ENCODE measurements at places on chromosomes 5 and 9.

- no peak overlapping the region for H3K27ac ChIP-seq
- DNase-seq = no peak
Observed at GRCh38 chr5:126589536-126590297, 5.3 kb downstream of the ALDH7A1 start.

DNA sequence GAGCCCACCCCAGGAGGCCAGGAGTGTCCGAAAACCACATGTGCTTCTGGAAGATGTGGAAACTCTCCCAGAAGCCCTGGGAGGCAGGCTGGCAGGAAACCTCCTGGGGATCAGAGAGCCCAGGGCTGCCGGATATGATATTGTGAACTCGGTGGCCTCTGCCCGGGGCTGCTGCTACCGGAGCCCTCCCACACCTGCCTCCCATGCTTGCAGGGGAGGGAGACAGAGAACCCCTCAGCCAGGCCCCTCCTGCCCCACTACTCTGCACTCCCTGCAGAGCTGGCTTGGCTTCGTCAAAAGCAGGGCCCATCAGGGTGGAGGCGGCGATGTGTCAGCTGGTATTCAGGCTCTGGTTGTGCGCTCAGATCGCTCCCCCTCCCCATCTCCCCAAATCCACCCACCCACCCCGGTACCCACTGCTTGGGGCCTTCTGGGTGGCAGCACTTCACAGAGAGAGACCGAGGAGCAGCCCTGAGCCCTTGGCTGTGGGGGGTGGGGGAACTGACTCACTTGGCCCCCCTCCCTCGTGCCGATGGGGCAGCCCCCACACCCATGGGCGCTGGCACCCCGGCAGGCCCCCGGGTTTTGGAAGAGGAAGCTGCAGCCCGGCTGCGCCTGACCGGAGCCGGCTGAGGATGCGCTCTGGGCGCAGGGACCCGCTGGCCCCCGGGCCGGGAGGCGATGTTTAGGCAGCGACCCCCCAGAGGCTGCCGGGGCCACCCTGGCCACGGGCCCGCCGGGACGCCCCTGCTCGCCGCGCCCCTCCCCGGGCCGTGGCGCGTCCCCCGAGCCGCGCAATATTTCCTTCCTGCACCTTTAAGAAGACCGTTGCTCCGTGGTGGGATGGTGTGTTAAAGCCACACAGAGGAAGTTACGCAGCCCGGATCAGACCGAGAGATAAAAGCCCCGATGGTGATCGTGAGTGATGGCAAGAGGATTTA lies 786 bp upstream of the NTNG2 start:
- H3K36me3 ChIP-seq = peaks cover 4% of the 10 kb centered on the region
- H3K27ac ChIP-seq = peak overlapping the region; percentile 97
- DNase-seq = peak; percentile 79
- H3K27me3 ChIP-seq = peaks cover 27% of the 10 kb centered on the region
- H3K4me3 ChIP-seq = peak overlapping the region; percentile 94

DNA sequence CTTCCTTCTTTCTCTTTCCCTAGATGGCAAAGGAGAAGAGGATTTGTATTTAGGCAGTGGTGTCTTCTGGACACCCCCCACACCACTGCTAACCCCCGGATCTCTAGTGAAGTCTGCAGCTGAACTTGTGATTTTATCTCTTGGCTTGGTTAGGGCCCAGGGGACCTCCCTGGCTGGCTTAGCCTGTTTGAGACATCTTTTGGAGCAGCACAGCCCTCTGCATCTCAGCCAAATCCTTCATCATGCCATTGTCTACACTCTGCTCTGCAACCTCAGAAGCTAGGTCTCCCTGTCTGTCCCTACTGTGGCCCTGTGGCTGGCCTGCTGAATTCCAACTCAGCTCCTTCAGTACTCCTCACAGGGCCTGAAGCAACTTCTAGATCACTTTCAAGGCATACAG lies 81.7 kb downstream of the MUSK start:
- no peaks in the 10 kb centered on the region for H3K4me1 ChIP-seq
- no peak overlapping the region for H3K27ac ChIP-seq
- H3K36me3 ChIP-seq = no peaks in the 10 kb centered on the region
- H3K4me3 ChIP-seq = no peak overlapping the region
- no peaks in the 10 kb centered on the region for H3K27me3 ChIP-seq

GRCh38 chr5:148793261-148793660 lies 33.1 kb upstream of the ADRB2 start:
- no peak overlapping the region for H3K4me3 ChIP-seq
- H3K27ac ChIP-seq = no peak overlapping the region
- peaks cover 1% of the 10 kb centered on the region for H3K27me3 ChIP-seq
- no peaks in the 10 kb centered on the region for H3K4me1 ChIP-seq
- no peak for DNase-seq

DNA sequence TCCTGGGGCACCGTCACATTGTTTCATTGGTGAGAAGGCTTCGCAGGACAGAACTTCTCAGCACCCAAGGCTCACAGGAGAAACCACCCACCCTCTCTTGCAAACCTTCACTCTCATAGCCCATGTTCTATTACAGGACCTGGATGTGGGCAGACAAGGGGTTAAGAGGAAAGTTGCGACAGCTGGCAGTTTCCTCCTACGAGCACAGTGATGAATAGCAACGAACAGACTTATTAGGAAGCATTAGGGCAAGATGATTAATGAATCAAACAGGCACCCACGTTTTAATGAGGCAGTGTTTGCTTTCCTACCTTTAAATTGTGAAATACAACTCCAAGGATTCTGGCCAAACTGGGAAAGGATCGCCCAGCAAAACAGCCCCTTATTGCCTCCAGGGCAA lies 339.3 kb downstream of the DRD1 start:
- H3K4me3 ChIP-seq = no peak overlapping the region
- H3K4me1 ChIP-seq = no peaks in the 10 kb centered on the region
- peaks cover 2% of the 10 kb centered on the region for H3K27me3 ChIP-seq
- no peak for DNase-seq

DNA sequence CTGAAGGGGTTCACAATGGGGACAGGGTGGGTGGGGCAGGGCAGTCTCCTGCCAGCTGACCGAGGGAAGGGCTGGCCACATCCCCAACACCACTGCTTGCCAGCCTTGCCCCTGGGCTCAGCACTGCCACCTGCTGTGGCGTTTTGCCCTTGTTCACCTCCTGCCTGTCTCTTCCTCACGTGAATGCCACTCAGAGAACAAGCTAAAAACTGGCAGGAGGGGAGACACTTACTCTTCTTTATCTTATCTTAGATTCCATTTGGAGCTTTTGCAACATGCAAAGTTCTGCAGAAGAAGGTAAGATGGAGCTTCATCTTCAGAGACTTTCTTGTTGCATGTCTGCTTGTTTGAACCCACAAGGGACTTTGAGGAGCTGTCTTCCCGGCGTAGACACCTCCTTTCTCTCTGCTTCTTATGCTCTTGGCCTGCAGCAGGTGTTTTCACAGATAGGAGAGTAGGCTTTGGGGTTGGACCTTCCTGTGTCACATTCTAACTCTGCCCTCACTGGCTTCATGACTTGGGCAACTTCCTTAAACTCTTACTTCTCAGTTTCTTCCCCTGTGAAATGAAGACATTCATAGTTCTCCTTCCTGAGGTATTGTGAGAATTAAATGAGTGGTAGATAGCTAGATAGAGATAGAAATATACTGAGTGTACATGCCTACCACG lies 4.1 kb downstream of the LRSAM1 start:
- peak overlapping the region; percentile 34 for H3K27ac ChIP-seq
- peaks cover 12% of the 10 kb centered on the region for H3K36me3 ChIP-seq
- peaks cover 10% of the 10 kb centered on the region for H3K27me3 ChIP-seq
- no peak for DNase-seq
- H3K4me3 ChIP-seq = no peak overlapping the region

- no peaks in the 10 kb centered on the region for H3K36me3 ChIP-seq
- no peak overlapping the region for H3K4me3 ChIP-seq
- H3K27ac ChIP-seq = no peak overlapping the region
- no peaks in the 10 kb centered on the region for H3K4me1 ChIP-seq
Observed at GRCh38 chr9:126108240-126108639, 218.4 kb upstream of the MVB12B start.

- peaks cover 5% of the 10 kb centered on the region for H3K27me3 ChIP-seq
- DNase-seq = peak; percentile 55
- peaks cover 40% of the 10 kb centered on the region for H3K4me1 ChIP-seq
- peak overlapping the region; percentile 58 for H3K4me3 ChIP-seq
- H3K27ac ChIP-seq = peak overlapping the region; percentile 88
- no peaks in the 10 kb centered on the region for H3K36me3 ChIP-seq
Observed at GRCh38 chr9:107174441-107174840, 108.6 kb upstream of the RAD23B start.

- no peak overlapping the region for H3K4me3 ChIP-seq
- H3K27me3 ChIP-seq = no peaks in the 10 kb centered on the region
- no peak overlapping the region for H3K27ac ChIP-seq
- H3K4me1 ChIP-seq = no peaks in the 10 kb centered on the region
- no peak for DNase-seq
Observed at GRCh38 chr9:95264954-95265615, 52.4 kb downstream of the FANCC start.

DNA sequence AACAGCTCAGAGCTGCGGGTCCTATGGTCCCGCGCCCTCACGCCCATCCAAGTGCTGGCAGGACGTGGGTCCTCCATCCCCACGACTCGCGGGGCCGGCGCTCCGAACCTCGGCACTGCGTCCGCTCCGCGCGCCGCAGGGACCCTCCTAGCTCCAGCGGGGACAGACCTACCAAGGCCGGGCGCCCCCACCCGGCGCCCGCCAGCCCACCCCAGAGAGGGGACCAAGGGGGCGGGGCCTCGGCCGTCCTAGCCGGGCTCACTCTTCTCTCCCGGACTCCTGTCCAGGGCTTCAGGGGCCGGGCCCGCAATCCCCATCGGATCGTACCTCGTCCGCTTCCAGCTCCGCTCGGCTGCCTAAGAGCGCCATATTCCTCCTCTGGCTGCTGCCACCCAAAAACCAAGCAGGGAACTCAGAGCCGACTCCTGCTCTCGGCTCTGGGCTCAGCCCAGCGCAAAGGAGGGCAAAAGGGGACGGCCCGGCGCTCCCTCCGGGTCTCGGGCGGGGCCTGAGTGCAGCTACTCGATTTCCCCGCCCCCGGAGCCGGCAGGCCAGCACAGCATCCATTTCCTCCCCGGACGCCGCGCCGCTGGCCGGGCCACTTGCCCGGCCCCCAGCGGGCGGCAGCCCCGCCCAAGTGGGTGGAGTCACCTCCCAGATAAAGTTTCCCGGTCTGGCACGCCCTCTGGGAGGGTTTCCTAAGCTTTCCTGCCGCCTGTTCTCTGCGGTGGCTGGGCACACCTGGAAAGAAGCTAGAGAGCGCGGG lies at the start of gene TTC39B:
Gene TTC39B, minus strand, starts transcription at position 460 of the 766 bp plus-strand sequence. Its CDS starts 91 bp downstream, at position 369.
- H3K27me3 ChIP-seq = no peaks in the 10 kb centered on the region
- H3K4me1 ChIP-seq = peaks cover 51% of the 10 kb centered on the region
- H3K4me3 ChIP-seq = peak within 1 kb of the TSS; percentile 99
- peak within 1 kb of the TSS; percentile 94 for H3K27ac ChIP-seq

GRCh38 chr5:134563962-134564361 lies 38.5 kb downstream of the JADE2 start:
- no peak for DNase-seq
- peaks cover 4% of the 10 kb centered on the region for H3K27me3 ChIP-seq
- peaks cover 34% of the 10 kb centered on the region for H3K36me3 ChIP-seq
- H3K4me1 ChIP-seq = peaks cover 21% of the 10 kb centered on the region
- no peak overlapping the region for H3K27ac ChIP-seq

GRCh38 chr9:37324261-37324683 lies 98.2 kb upstream of the GRHPR start:
- no peak overlapping the region for H3K4me3 ChIP-seq
- no peaks in the 10 kb centered on the region for H3K27me3 ChIP-seq
- peaks cover 14% of the 10 kb centered on the region for H3K4me1 ChIP-seq
- no peak overlapping the region for H3K27ac ChIP-seq

- no peak overlapping the region for H3K4me3 ChIP-seq
- H3K4me1 ChIP-seq = peaks cover 47% of the 10 kb centered on the region
- no peaks in the 10 kb centered on the region for H3K27me3 ChIP-seq
- H3K27ac ChIP-seq = peak overlapping the region; percentile 18
- no peaks in the 10 kb centered on the region for H3K36me3 ChIP-seq
Observed at GRCh38 chr9:85872463-85872862, 68.5 kb upstream of the NAA35 start.

DNA sequence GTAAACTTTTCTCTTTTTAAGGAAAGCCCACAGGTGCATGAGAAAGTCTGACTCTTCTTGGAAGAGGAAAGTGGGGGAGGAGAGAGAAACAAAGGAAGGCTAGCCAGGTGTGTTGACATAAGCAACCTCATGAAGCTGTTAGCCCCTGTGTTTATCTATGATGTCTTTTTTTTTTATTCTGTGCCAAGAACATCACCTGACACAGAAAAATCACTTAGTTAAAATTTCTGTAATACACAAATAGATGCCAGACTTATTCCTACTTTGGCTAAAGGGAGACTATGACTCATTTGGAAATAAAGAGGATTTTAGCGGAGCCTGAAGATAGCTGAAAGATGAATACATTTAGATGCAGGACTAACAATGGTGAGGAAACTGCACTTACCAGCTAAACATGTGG lies 58.3 kb downstream of the BAAT start:
- no peaks in the 10 kb centered on the region for H3K36me3 ChIP-seq
- H3K4me1 ChIP-seq = no peaks in the 10 kb centered on the region
- H3K27ac ChIP-seq = no peak overlapping the region
- H3K27me3 ChIP-seq = no peaks in the 10 kb centered on the region
- H3K4me3 ChIP-seq = no peak overlapping the region

DNA sequence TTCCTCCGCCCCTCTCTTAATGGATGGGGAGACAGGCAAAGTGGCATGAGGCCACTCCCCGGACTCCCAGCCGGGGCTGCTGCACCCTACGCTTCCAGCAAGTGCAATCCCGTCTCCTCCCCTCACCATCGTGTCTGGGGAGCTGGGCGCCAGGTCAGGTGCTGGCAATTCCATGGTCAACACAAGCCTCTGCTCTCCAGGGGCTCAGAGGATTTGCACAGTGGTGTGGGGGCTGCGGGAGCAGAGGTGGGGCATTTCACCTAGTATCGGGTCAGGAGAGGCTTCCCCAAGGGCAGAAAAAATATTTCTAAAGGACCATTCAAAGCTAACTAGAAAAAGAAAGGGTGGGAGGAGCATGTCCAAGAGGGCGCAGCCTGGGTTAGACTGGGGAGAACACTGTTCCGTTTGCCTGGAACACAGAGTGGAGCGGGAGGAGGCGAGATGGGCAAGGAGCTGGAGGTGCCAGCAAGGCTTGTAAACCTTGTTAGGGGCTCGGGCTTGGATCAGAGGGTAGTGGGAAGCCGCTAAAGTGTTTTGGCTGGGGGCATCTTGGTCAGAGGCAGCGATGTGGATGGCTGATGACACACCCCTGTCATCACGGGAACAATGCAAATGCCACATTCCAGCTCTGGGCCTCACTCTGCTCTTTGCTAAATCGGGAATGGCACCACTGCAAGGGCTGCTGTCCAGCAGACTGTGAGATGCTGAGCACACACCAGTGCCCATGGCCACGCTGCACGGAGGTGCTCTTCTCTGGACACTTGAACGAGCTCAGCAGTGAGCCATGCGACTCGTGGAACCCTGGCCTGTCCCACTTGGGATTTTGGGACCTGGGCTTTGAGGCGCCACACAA lies 191.7 kb downstream of the CDK5RAP2 start:
- H3K27me3 ChIP-seq = peaks cover 4% of the 10 kb centered on the region
- no peak for DNase-seq
- H3K36me3 ChIP-seq = peaks cover 19% of the 10 kb centered on the region
- peaks cover under 1% of the 10 kb centered on the region for H3K4me1 ChIP-seq
